ENCODE measurements at places on chromosomes 2 and 18.

DNA sequence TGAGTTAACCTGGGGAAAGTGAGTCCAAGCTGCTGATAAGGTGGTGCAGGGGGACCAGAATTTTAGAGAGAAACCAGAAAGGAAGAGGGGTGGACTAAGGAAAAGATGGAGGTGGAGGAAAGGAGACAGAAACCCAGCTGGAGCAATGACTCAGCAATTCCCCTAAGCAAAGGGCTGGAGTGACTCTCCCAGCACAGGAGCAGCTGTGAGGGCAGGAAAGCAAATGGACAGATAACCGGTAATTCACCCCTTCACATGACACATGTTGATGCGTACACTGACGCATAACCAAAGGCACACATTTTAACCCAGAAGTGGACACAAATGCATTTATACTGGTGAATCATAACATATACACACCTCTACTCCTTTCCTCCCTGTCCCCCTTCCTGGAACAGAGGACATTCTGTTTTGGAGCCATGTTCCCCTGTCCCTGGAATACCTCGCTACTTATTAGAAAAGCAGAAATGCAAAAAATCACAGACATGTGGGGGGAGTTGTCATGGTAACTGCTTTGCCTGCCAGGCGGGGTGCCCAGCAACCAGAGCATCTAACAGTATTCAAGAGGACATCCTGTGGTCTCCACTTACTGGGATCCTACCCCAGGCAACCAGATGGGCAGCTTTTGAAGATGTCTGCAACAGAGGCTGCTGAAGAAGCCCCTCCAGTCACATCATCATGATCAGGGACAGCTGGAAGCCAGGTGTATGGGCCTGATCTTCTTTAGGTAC lies 4.7 kb downstream of the CDK5R2 start:
- peak; percentile 53 for DNase-seq

- no peak for DNase-seq
Observed at GRCh38 chr18:53534203-53534602, 690.3 kb downstream of the MBD2 start.

DNA sequence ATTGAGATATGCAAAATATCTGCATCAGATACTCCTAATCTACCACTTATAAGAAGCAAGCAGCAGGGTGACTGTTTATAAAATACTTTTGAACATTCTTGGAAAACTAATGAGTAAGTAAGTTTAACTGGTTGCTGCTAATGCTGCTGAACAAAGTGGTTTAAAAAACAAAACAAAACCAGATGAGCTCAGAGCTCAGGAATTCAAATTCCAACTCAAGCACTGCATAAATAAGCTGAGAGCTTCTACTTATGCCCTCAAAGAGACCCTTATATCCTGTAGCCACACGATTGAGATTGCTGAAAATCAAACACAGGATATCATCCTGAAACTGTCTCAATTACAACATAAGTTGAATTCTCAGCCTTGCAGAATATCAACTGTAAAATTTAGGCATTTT lies 62.3 kb upstream of the NYAP2 start:
- DNase-seq = peak; percentile 71

GRCh38 chr2:11344956-11345677 lies 681 bp upstream of the ROCK2 start:
- peak; percentile 79 for DNase-seq

Data from fibroblast of skin of abdomen (primary cell).